ENCODE measurements at places on chromosomes 16 and 17.

- DNase-seq = no peak
Observed at GRCh38 chr16:12674071-12674470, 129.6 kb downstream of the CPPED1 start.

DNA sequence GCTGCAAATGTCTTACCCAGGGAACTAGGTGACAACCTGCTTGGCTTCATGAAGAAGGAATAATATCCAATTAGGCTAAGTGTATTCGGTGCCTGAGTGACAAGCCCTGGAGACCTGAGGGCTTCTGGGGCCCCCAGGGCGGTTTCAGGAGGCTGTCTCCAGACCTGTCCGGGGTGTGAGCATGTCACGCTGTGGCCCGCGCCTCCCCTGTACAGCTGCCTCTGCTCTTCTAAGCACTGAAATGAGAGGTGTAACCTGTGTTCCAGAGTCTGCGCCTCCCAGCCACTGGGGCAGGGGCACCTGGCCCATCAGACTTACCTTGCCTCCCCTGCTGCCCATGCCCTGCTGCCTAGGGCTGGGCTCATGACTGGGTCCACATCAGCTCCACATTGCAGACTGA, 114.3 kb downstream of the WWOX start:
- no peak for DNase-seq

DNA sequence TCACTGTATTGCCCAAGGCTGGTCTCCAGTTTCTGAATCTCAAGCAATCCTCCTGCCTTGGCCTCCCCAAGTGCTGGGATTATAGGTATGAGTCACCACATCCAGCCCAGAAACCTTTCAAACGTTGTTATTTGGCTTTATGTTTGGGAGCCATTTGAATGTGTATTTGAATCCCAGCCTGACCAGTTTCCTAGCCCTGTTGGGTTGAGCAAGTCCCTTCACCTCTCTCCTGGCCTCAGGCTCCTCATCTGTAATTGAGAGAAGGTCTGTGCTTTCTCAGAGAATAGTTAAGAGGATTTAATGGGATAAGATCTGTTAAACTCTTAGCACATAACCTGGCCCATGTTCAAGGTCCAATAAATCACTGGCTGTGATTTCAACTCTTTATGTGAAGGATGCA, 385.8 kb upstream of the RBFOX1 start:
- DNase-seq = no peak

DNA sequence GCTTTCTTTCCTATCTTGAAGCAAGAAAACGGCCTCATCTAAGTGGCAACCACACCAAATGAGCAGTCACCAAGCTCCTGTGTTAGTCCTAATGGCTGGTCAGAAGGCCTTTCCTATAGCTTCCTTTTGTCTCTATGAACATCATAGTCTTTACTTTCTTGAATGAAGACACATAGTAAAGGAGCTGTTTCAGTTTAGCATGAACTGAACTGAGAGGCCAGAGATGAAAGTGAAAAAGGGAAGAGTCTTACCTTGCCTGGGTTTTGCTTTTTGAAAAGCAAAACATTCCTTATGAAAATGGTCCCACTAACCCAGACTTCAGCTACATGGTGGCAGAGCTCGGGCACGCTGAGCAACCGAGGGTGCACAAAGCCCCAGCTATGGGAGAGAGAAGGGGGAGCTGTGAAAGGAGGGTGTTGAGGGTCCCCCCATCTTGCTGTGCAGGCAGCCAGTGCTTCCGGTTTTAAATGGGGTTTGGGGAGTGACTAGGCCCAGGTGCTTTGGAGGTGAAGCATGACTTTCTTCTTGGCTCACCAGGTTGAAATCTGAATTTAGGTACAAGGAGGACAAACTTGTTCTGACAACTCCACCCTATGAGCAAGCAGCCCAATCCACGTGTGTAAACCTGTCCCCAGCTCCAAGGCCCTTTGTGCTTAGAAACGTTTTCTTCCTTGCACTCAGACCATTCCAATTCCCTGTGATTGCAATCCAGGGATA, 9.1 kb upstream of the PSMC3IP start:
- DNase-seq = no peak

DNA sequence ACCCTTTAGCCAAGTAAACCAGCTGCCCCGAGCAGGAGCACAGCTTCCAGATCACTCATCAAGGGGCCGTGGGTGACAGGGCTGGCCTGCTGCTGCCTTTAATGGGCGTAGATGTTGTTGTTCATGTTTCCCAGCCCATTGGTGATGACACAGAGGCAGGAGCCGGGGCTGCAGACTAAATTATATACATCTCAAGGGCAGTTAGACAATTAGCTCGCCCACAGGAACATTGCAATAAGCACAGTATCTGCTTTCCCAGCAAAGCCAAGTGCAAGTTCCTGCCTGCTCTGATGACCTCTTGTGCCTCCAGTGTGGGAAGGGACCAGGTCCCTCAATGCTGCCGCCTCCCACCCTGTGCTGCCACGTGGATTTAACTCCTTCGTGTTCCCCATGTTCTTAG, 485.8 kb downstream of the MAF start:
- DNase-seq = no peak

GRCh38 chr17:44924107-44924544, 8.8 kb upstream of the GFAP start:
- no peak for DNase-seq

All from CD4-positive, alpha-beta memory T cell (primary cell).